ENCODE measurements at places on chromosomes 1 and 21.

GRCh38 chr1:119956306-119956705 is 60.0 kb upstream of the ADAM30 start:
- DNase-seq, result no peak

DNA sequence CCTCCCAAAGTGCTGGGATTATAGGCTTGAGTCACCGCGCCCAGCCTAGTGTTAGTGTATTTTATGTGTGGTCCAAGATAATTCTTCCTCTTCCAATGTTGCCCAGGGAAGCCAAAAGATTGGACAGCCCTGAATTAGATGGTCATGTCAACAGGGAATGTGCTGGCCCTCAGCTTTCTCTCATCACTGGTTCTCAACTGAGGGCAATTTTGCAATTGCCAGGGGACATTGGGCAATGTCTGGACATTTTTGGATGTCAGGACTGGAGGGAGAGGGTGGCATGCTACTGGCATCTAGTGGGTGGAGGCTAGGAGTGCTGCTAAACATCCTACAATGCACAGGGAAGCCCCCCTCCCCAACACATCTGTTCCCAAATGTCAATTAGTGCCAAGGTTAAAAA is 95.0 kb downstream of the LAMC2 start:
- no peak for DNase-seq

- no peak for DNase-seq
Observed at GRCh38 chr1:231557411-231557810, 28.9 kb downstream of the TSNAX start.

- peak; percentile 69 for DNase-seq
Observed at GRCh38 chr1:101025283-101025656, 314 bp downstream of the DPH5 start.

- peak; percentile 41 for DNase-seq
Observed at GRCh38 chr21:8989261-8989711, 1532.1 kb upstream of the TPTE start.

- DNase-seq, result no peak
Observed at GRCh38 chr1:6960291-6960811, 175.1 kb downstream of the CAMTA1 start.

- DNase-seq, result peak; percentile 57
Observed at GRCh38 chr1:245458761-245459174, 304.0 kb downstream of the KIF26B start.

DNA sequence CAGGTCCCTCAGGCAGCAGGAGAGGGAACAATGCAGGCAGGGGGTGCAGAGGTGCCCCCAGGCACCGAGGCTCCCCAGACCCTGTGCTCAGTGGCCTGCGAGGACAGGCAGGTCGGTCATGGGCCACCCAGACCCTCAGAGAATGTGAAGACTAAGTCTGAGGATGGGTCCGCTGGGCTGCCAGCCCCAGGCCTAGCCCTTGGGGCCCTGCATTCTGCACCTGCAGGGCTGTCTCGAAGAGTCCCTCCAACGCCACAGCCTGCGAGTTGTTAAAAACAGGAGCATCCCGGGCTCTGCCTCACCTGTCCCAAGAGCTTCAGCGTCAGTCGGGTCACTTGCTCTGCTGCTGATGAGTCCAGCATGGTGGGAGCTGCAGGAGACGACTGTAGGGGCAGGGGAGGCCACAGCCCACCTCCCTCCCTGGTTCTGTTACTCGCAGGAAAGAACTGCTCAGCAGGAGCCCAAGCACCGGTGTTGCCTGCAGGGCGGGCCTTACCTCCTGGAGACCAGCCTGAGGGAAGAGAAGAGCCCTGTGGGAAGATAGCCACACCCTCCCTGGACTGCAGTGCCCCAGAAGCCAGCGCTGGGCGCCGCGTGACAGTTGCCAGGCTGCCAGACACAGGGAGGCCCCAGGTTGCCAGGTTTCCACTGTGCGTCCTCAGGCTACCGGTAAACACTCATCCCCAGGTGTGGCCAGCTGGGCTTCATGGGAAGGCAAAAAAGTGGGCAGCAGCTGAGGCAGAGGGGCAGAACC is 5.8 kb downstream of the C21orf58 start:
- DNase-seq, result no peak

- no peak for DNase-seq
Observed at GRCh38 chr1:103243481-103243880, 135.2 kb upstream of the COL11A1 start.

DNA sequence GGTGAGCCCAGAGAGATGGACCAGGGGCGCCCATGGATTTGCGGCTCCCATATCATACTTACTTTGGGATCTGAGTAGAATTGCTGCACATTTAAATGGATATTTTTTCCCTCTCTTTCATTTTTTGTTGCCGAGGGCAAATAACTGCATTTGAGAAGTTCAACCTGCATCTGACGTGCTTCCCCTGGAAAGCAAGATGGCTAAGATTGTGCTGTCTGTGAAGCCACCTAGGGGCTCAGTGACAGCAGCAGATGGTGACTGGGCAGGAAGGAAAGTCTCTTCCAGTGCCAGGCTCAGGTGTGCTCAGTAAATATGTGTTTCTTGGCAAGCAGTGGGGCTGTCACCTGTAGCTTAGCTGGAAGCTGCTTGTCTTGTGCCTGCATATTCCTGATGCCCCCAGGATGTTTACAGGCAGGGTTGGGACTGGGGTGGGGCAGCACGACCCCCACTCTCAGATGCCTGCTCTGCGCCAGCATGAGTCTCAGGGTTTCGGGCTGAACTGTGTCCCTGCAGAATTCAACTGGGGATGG is 59.8 kb upstream of the ETV3 start:
- no peak for DNase-seq

DNA sequence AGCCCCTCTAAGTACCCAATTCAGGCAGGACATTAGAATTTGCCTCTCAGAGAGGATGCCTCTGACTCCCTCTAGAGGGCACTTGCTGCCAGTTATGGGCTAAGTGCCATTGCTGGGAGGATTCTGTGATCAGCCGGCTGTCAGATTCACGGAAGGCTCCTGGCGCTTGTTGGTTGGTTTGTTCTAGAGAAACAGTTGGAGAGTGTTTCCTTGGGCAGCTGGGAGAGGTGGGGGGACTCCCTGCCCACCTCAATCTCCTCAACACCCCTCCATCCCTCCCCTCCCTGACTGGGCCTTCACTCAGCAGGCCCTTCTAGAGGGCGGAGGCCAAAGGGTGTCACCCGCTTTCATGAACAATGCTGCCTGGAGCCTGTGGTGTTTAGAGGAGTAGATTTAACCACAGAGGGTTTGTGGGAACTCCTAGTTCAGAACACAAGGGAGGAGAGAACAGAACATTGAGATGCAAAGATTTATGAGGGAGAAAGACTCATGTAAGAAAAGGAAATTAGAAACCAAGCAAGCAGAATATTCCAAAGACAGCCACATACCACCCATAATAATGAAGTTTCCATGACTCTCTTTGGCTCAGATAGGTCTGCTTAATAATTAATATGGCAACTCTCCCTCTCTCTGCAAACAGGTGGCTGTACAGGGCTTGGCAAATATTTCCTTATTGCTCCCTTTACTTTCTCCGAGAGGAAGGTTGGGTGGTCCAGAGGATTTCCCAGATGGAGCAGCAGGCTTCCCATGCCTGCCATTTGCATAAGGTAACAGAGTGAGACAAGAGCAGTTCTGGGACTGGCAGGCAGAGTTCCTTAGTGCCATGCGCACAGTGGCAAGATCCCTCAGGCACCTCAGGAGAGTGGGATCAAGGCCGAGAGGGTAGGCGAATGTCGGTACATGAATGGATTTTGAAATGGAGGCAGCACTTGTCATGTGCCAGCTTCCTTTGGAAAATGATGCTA is 30.0 kb upstream of the ACP6 start:
- DNase-seq, result peak; percentile 76

DNA sequence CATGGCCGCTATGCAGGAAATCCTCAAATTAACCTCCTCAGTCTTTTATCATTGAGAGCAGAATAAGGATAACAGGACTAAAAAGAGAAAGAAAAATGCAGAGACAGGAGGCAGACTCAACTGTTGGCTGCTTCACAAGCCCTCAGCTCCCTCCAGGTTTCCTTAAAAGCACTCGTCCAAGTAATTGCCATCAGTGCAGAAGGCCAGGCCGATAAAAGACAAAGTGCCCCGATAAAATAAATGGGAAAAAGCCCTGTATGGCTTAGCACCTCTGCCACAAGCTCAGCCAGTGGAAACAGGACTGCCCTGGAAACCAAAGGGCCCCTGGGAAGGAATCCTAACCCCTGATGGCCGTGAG is 8.1 kb downstream of the S100A6 start:
- no peak for DNase-seq

DNA sequence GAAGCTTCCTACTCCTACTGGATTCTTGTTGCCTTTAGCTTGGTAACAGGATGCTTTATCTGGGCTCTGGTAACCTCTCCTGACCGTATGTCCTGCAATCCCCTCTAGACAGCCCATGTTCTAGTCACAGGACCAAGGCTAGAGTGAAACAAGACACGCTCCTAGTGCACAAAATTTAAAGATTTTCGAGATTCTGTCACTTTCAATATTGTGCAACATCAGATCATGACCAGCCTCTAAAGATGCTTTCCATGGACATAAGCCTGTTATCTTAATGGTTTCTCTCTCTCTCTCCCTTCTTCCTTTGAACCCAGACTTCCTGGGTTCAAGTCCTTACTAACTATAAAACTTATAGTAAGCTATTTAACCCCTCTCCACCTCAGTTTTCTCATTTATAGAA is 1.6 kb upstream of the LY9 start:
- DNase-seq, result no peak

DNA sequence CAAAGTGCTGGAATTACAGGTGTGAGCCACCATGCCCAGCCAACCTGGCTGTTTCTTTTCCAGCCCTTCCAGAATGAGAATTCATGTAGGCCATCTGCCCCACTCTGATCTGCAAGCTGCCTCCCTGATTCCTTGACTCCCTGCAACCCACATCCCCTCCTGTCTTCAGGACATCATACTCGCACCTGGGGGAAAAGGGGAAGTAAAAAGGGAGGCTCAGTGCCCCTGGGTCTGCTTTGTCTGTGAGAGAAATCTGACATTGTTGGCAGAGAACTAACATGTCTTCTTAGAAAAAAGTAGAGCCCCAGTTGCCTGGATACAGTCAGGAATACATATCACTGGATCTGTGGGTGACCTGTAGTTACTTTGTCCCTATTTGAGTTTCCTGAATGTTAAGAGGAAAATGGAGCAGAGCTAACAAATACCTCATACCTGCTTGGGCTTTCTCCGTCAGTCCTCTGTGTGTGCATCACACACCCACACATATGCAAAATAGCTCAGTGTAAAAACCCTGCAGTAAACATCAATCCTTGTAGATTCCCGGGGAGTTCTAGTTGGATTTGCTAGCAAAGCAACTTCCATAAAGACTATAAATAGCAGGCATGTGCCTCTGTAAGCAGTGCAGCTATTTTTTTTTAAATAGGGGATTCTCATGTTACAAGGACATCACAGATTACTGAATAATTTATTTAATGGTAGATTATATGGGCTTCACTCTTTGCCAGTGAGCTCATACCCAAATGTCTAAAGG is 62.9 kb downstream of the TEX35 start:
- DNase-seq, result peak; percentile 74
